AG09309 (cell line): ENCODE measurements at places on chromosomes 16 and 17.

GRCh38 chr17:29972277-29972676 is 30.8 kb downstream of the EFCAB5 start:
- no peak for DNase-seq

DNA sequence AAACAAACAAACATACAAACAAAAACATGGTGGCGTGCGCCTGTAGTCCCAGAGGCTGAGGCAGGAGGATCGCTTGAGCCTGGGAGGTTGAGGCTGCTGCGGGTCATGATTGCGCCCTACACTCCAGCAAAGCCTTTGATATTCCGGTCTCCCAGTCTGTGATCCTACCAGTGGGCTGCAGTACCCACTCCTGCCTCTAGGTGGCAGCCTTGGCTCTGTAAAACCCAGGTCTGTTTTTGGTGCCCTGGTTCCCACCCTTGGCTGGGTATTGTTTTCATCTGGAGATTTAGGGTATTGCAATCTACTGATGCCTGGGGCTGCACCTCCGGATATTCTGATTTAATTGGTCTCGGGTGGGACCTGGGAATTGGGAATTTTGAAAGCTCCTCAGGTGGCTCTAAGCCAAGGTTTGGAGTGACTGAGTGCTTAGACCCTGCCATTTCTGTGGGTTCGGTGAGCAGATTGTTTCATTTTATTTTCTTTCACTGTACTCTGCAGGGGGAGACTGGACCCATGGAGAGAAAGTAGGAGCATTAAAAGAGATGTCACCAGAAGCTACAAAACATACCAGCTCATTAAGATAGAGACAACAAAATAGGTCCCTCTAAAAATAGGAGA is 40.5 kb downstream of the MYH3 start:
- peak; percentile 40 for DNase-seq

- no peak for DNase-seq
Measured at GRCh38 chr16:83312718-83313245, 495.0 kb upstream of the HSBP1 start.

GRCh38 chr16:67790071-67790470 is 16.3 kb downstream of the RANBP10 start:
- DNase-seq = no peak

- DNase-seq = no peak
Measured at GRCh38 chr16:1771188-1771863, at the start of gene NME3. Gene NME3, minus strand, starts transcription at chr16:1771543. Its CDS starts 9 bp downstream, at chr16:1771534.

DNA sequence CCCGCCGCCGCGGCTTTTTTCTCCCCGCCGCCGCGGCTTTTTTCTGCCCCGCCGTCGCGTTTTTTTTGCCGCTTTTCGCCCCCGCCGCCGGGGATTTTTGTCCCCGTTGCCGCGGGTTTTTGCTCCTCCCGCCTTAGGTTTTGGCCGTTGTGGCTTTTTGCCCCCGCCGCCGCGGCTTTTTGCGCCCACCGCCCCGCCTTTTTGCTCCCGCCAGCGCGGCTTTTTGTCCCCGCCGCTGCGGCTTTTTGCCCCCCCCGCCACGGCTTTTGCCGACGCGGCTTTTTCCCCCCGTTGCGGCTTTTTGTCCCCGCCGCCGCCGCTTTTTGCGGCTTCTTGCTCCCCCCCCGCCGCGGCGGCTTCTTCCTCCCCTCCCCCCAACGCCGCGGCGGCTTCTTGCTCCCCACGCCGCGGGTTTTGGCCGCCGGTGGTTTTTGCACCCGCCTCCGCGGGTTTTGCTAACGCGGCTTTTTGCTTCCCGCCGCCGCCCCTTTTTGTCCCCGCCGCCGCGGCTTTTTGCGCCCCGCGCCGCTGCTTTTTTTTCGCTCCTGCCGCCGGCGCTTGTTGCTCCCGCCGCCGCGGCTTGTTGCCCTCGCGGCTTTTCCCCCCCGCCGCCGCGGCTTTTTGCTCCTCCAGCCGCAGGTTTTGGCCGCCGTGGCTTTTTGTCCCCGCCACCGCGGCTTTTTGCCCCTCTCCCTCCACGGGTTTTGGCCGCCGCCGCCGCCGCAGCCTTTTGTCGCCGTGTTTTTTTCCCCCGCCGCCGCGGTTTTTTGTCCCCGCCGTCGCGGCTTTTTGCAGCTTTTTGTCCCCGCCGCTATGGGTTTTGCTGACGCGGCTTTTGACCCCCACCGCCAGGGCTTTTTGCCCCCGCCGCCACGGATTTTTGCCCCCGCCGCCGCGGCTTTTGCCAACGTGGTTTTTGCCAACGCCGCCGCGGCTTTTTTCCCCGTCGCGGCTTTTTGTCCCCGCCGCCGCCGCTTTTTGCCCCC is 150.3 kb downstream of the KCNJ18 start:
- DNase-seq = no peak

- DNase-seq = no peak
Measured at GRCh38 chr17:29956225-29956624, 14.8 kb downstream of the EFCAB5 start.

GRCh38 chr17:63926164-63926563 is 6.0 kb downstream of the CD79B start:
- no peak for DNase-seq

DNA sequence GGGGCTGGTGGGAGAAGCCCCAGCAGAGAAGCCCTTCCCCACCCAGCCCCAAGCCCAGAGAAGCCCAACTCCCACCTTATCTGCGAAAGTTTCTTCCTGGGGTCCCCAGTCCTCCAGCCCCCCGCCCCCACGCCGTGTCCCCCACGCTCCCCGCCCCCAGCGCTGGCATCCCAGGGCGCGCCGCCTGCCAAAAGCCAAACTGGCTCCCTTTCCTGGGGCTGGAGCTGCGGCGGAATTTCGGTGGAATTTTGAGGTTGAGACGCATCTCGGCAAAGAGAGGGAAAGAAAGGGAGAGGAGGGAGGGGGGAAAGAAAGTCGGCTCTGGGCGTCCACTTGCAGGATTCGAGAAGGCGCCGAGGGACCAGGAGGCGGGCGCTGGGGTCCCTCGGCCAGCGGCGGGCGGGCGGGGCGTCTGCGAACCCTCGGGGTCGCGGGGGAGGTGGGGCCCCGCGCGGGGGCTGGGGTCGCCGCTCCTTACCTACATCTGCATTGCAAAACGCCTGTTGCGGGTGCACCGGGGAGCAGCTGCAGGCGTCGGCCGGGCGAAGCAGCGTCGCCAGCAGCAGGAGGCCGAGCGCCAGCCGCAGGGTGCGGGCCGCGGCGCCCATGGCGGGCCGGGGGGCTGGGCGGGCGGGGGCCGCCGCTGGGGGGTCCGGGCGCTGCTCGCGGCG is 571 bp downstream of the TIMP2 start:
- no peak for DNase-seq

DNA sequence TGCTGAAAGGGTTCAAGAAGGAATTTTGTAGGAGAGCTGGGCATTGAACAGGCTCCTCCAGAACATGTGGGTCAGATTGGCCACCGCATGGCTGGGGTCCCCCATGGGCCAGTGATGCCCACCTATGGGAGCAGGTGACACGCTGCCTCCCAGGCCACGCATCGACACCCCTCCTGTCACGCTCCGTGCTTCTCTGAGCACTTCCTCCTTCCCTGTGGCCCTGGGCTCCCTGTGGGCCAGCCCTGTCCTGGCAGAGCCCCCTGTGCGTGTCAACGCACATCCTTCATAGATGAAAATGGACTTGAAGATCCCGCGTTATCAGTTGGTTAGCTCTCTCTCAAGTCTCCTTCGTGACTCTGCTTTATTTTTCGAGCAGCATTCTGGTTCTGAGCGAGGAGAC is 160.3 kb downstream of the RPTOR start:
- DNase-seq = no peak
